ENCODE measurements at places on chromosomes 4 and X. TPM values are rescaled to one million over a fixed set of nuclear protein-coding genes. Genes with fewer than 3 reads are reported as not detected.

Gene CDX4
- not detected for total RNA-seq

Gene XAGE2
- total RNA-seq, result not detected

Gene RFC1
- 43.8 TPM for total RNA-seq

Gene TEC
- 0.72 TPM for total RNA-seq

Gene UGT2A1
- not detected for total RNA-seq

Gene MSL3
- 22.3 TPM for total RNA-seq

Gene GYPA
- total RNA-seq, result not detected

Gene GUCY1B1
- total RNA-seq, result 0.86 TPM

Gene RPA4
- 1.9 TPM for total RNA-seq

Gene ANK2
- total RNA-seq, result 13.3 TPM

Gene PTCHD1
- under 0.01 TPM for total RNA-seq

Gene VCX3A
- total RNA-seq, result not detected

Gene IQSEC2
- 11.7 TPM for total RNA-seq

Gene DCAF12L1
- total RNA-seq, result not detected

Gene S100G
- total RNA-seq, result not detected

Gene LUZP4
- not detected for total RNA-seq

Gene CPZ
- total RNA-seq, result 1.6 TPM

Gene CXCL5
- 19.5 TPM for total RNA-seq

Gene ARR3
- total RNA-seq, result not detected

Gene GPR34
- total RNA-seq, result not detected

Gene TMPRSS11D
- not detected for total RNA-seq

Gene KIAA1210
- not detected for total RNA-seq

Gene MID1IP1
- 83.4 TPM for total RNA-seq

Gene FAM184B
- total RNA-seq, result not detected

Gene EMCN
- not detected for total RNA-seq

Gene LRCH2
- 13.1 TPM for total RNA-seq

Gene PCYT1B
- total RNA-seq, result under 0.01 TPM
